Lower leg skin (tissue), 4 donors: ENCODE measurements at places on chromosomes 7 and 10.

DNA sequence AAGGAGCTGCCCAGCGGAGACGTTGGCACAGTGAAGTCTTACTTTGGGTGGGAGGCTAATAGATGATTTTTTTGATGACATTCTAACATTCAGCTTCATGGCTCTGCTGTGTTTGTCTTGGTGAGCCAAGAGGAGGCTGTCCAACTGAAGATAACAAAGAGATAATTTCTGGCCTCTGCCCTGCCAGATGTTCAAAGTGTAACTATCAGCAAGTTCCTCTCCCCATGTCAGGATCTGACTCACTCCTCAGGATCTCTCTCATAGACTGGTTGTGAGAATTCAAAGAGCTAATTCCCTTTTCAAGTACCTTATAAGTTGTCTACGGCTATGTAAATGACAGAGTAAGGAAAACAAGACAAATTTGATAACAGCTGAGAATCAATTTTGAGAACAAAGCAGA, 1340.9 kb downstream of the XPNPEP1 start:
- DNase-seq, result no peak

GRCh38 chr10:12353399-12354242, 4.3 kb downstream of the CAMK1D start:
- DNase-seq, result no peak

DNA sequence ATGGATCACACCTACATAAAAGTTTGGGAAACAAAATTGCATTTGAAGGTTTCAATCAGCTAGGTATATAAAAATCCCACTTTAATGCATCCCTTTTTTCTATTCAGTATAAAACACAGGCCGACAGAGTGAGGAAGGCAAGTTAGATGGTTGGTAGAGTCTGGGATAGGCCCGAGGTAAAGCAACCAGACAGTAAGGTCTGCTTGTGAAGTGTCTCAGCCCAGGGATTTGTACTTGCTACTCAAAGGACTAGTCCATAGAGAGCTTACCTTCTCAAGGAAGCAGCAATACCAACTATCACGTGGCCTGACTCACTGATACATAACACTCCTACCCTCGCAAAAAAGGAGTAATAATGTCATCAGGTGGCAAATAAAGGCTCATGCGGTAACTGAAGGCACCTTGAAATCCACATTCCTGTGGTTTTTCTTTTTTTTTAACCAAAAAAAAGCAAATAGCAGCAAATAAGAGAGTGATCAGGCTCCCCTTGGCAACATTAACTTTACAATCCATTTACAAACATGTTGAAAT, 56.2 kb upstream of the ATP6V0A4 start:
- no peak for DNase-seq

- no peak for DNase-seq
Measured at GRCh38 chr7:135197906-135198655, 13.2 kb downstream of the WDR91 start.
